ENCODE measurements at places on chromosomes 3 and 15. TPM values are rescaled to one million over a fixed set of nuclear protein-coding genes. Genes with fewer than 3 reads are reported as not detected.

The CPNE9 gene
- total RNA-seq, result not detected

The CLDN16 gene
- total RNA-seq, result 4.8 TPM

The TGM5 gene
- not detected for total RNA-seq

The GALNT15 gene
- not detected for total RNA-seq

The VPS13C gene
- 99.9 TPM for total RNA-seq

The P2RY14 gene
- not detected for total RNA-seq

The GHSR gene
- not detected for total RNA-seq

The XIRP1 gene
- total RNA-seq, result not detected

The RAB6B gene
- 4.7 TPM for total RNA-seq

The ITIH4 gene
- total RNA-seq, result 3.0 TPM

The AMIGO3 gene
- 0.73 TPM for total RNA-seq

The SNX33 gene
- total RNA-seq, result 24.1 TPM

The NR1I2 gene
- total RNA-seq, result 6.0 TPM

The TSC22D2 gene
- total RNA-seq, result 40.9 TPM

The SLC7A14 gene
- total RNA-seq, result not detected

The CPB1 gene
- total RNA-seq, result not detected

The ATP8B4 gene
- 0.24 TPM for total RNA-seq

The PLA2G4E gene
- 0.09 TPM for total RNA-seq

The GAP43 gene
- total RNA-seq, result not detected

The GOLGA8S gene
- 0.09 TPM for total RNA-seq

The MNS1 gene
- total RNA-seq, result 25.5 TPM

The GOLGA8R gene
- 0.24 TPM for total RNA-seq

The SPINT1 gene
- 93.7 TPM for total RNA-seq

The TM4SF1 gene
- 981 TPM for total RNA-seq

The CCRL2 gene
- total RNA-seq, result 0.54 TPM

The SNTN gene
- total RNA-seq, result 0.29 TPM
